Esophagus (tissue), 2 donors: ENCODE measurements at places on chromosomes 2 and 18. TPM values are rescaled to one million over a fixed set of nuclear protein-coding genes. Genes with fewer than 3 reads are reported as not detected.

Gene EGR4
- not detected for polyA plus RNA-seq

Gene SSB
- polyA plus RNA-seq, result 56.9 TPM

Gene SERPINB13
- polyA plus RNA-seq, result 233 TPM

Gene HOXD8
- 1.3 TPM for polyA plus RNA-seq

Gene LIMS4
- polyA plus RNA-seq, result 0.93 TPM

Gene FRZB
- 1.3 TPM for polyA plus RNA-seq

Gene ALPG
- polyA plus RNA-seq, result not detected

Gene HOXD12
- not detected for polyA plus RNA-seq

Gene IL1A
- 17.4 TPM for polyA plus RNA-seq
